Frontal cortex (tissue), 4 donors: ENCODE measurements at places on chromosomes 11 and 22. TPM values are rescaled to one million over a fixed set of nuclear protein-coding genes. Genes with fewer than 3 reads are reported as not detected.

The OR5AL1 gene
- total RNA-seq: not detected

The OR56A1 gene
- under 0.01 TPM for total RNA-seq

DNA sequence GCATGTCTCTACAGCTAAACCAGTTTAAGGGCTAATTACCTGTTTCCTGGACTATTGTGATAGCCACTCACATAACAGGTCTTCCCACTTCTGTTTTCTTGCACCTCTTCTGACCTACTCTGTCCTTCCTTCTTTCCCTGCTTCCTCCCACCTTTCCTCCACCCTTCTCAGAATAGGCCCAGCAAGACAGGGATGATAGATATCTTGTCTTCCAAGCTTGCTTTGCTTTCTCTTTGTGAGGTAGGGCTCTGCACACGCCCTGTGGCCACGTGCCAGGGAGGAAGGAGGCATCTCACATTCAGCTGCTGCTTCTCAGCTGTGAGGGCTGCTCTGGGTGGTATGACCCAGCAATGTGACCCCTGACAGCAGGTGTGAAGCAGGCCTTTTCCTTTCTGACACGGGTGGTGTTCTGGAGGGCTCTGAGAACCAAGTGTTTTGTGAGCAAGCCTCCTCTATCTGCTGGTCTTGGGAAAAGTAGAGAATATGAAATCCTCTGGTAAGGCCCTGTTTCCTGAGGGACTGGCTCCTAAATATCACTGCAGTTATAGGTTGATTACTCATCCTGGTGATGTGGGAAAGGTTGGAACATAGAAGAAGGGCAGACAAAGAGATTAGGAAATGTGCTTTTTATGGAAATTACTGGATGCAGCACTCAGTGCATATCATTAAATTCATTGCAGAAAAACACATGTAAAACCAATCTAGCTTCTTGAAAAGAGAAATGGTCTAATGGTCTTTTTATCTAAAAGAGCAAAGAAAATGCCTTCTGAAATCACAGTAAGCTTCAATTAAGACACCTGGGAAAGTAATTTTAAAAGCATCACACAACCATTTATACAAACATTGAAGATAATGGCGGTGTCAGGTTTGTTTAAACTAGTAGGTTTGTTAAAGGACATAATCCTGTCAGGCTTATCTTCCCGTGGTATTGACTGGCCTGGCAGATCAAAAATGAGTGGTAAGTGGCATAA lies 8.5 kb downstream of the AMOTL1 start:
- DNase-seq: no peak

- DNase-seq: no peak
These were observed 161.1 kb upstream of the CADM1 start for GRCh38 chr11:115665175-115665821.

DNA sequence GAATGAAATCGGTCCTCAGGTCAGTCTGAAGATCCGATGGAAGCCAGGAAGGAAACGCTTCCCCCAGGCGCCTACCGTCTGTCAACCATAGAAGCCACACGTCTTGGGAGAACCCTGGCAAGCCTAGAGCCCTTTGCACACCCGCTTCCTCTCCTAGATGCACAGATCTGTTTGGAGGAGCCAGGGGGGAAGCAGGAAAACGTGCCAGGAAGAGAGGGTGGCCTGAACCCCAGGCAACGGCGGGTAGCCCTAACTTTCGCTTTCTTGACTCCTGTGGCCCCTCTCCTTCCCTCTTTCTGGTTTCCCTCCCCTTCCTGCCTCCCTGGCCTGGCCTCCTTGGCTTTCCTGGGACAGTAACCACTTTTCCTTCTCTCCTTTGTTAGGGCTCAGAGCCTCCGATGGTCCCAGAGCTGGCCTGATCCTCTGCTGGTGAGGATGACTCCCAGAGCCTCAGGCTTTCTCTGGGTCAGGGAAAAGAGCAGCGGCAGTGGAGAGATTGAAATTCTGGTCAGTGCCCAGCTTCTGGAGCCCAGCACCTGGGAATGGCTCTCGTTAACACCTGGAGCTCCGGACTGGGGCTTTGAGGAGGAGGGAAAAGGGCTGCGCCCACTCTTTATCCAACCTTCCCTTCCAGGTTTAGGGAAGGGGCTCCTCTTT lies 2.1 kb downstream of the FXYD6 start:
- no peak for DNase-seq

DNA sequence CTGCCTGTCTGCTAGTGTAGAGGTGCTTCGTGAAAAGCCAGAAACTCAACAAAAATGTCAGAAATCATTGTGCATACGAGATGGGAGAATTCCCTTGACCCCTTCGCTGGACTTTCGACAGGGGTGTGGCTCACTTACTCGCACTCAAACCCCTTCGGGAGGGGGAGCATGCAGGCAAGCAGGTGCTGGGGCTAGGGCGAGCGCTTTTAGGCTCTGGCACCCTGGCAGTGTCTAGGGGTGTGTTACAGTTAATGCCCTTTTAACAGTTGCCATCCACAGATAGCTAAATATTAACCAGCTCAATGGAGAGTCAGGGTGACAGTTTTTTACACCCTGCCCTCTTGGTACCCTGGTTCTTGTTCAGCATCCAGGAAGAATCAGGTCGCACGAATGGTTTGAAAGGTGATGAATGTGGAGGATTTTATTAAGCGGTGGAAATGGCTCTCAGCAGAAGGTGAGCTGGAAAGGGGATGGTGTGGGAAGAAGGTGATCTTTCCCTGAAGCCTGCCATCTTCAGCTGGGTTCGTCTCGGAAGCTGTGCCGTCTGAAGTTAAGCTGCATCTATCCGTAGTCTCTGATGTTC lies 59.6 kb upstream of the SHANK2 start:
- no peak for DNase-seq

GRCh38 chr11:6320411-6321155 lies at the start of gene CAVIN3:
CAVIN3 (minus strand) TSS chr11:6320501; CDS start chr11:6320476, 25 bp downstream.
- peak; percentile 37 for DNase-seq

GRCh38 chr11:69599502-69599901 lies 41.5 kb upstream of the CCND1 start:
- DNase-seq: no peak

DNA sequence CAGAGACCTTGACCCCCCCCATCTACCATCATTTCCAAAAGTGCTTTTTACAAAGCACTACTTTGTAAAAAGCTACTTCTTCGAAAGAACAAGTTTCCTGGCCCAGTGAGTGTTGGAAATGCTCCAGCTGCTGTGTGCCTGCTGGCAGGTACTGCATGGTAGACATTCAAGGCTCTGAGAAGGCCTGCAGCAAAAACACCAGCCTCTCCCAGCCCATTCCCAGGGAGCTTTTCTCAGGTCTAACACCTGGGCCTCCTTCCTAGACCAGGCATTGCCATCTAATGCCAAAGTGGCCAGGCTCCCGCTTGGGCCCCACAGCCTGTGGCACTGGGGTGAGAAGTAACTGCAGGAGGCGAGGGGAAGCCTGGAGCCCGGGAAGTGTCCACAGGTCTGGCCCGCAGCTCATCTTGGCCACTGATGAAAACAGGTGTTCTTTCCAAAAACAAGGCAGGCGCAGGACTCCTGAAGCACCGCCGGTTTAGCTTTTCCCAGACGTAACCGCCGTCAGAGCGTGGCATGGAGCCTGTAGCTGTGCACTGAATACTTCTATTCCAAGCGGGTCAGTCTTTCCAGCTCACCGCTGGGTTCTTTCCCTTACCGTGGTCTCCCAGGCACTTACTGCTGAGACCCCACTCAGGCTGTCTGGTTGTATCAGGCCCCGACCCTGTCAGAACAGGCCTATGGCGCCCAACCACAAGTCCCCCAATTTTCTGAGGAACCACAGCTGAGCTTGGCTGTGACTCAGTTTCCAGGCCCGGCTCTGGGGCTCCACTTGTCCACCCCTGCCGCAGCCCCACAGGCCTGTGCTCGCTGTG lies 1.2 kb upstream of the TCIRG1 start:
- no peak for DNase-seq

DNA sequence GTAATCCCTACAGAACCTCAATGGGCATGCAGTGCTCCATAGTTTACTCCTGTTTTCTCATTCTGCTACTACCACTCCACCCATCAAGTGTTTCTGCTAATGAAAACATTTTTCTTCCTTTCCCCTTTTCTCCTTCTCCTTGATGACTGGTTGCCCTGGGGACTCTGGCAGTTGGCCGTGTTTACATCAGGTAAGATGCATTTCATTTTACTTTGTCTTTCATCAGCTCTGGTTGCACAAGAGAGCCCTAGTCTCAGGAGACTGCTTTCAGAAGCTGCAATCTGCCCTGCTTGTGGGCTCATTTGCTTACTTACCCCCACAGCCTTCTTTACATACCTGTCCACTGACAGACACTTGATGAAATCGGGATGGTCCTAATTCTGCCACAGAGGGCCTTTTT lies 19.6 kb upstream of the LIMK2 start:
- DNase-seq: no peak
